Stimulated activated CD8-positive, alpha-beta memory T cell treated with anti-CD3 and anti-CD28 coated beads, Interleukin-7, amount 100 ng/mL, for 1 hour (primary cell): ENCODE measurements at places on chromosomes 5 and 9.

DNA sequence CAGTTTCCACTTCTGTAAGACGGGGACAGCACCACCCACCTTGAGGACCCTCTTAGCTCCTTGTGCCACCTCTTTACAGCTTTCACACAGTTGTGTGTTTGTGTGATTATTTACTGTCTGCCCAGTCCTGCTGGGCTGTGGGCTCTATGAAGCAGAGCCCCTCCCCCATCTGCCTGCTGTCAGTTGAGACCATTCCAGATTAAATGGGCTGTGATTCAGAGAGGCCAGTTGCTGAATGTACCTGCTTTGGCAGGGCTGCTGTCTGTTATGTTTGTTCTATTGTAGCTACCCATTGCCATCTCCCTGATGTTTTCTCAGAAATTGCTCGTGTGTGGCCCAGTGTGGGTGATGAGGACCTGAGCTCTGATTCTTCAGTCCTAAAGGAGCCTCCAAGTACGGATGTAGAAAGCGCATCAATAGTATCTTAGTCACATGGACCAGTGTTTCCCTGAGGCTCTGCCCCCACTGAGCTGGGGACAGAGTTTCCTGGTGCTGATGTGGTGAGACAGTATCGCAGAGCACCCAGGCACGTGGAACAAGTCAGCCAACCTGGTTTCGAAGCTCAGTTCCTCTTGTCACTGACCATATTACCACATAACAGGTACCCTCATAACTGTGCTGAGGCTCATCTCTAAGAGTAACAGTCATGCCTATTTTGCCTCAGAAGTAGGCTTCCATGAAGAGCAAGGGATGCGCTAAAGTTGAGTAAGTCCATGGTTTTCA lies 3.7 kb downstream of the ANGPTL2 start:
- DNase-seq: no peak

- DNase-seq: no peak
Measured at GRCh38 chr9:121059998-121060636, 10.0 kb upstream of the C5 start.

- no peak for DNase-seq
Measured at GRCh38 chr9:73270967-73271721, 119.5 kb downstream of the ANXA1 start.

- no peak for DNase-seq
Measured at GRCh38 chr5:79512471-79513307, 1.2 kb downstream of the HOMER1 start.

DNA sequence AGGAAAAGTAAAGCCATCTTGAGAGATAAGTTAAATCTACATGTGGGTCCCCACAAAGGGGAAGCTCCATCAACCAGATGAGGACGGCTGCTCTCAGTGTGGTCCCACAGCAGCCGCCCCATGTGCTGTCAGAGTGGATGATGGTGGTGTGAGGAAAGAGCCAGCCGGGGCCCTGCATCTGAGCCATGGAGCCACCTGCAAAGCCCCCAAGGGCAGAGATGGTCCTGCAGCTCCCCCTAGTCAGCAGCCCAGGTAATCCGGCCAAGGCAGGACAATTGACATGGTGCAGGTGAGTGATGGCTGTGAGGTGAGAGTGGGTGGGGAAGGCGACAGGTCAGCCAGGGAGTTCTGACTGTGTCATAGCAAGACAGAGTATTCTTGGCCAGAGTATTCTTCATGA lies 458.8 kb downstream of the ICE1 start:
- DNase-seq: no peak
